ENCODE measurements at places on chromosomes 12 and 14.

DNA sequence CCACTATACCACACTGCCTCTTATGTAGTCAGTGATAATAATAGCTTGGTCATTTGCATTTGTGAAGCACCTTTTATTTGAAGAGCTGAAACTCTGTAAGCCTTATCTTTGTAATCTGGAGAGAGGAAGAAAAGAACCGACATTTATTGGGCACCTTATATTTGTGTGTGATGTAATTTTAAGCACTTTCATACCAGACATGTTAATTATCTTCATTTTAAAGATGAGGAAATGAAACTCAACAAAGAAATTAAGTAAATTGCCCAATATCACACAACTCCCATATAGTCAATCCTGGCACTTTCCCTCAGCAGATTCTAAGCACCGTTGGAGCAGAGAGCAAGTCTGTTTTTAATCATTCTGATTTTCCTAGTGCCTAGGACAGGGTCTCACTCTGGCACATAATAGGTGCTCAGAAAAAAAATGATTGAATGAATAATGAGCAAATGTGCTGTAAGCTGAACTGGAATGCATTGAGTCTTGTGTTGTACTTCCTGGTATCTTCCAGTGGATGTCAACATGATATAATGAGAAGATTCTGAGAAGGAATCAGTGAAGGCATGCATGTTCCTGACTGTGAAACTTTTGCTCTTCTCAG, 418.9 kb downstream of the ZFP36L1 start:
- no peak for DNase-seq

DNA sequence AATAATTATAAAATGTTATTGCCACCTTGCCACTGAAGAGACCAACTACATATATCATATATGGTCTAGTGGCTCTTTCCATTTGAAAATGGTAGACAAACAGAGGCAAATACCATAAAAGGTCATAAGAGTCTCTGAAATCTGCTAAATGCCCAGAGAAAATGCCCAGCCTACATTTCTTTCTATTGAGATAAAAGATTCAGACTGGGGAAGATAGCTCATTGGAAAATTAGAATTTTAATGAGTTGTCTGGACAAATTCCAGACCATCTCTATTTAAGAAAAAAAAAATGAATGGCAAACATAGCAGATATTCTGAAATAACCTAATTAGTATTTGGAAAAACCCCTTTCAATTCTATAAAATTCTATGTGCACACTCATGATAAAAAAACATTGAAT, 79.9 kb upstream of the BBS10 start:
- DNase-seq, result no peak

GRCh38 chr14:37171678-37172023, 755 bp downstream of the SLC25A21 start:
- no peak for DNase-seq

DNA sequence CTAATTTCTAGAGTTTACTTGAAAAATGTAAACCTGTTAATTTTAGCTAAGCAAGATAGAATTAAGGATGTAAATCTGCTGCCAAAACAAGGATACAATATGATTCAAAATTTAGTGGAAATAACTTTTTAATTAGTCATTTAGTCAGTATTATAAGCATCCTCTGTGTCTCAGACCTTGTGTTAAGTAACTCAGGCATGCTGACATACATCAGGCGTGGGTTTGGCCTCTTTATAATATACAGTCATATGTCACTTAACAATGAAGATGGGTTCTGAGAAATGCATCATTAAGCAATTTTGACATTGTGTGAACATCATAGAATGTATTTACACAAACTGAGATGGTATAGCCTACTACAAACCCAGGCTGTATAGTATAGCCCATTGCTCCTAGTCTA, 386.9 kb downstream of the ZFP36L1 start:
- DNase-seq, result no peak

DNA sequence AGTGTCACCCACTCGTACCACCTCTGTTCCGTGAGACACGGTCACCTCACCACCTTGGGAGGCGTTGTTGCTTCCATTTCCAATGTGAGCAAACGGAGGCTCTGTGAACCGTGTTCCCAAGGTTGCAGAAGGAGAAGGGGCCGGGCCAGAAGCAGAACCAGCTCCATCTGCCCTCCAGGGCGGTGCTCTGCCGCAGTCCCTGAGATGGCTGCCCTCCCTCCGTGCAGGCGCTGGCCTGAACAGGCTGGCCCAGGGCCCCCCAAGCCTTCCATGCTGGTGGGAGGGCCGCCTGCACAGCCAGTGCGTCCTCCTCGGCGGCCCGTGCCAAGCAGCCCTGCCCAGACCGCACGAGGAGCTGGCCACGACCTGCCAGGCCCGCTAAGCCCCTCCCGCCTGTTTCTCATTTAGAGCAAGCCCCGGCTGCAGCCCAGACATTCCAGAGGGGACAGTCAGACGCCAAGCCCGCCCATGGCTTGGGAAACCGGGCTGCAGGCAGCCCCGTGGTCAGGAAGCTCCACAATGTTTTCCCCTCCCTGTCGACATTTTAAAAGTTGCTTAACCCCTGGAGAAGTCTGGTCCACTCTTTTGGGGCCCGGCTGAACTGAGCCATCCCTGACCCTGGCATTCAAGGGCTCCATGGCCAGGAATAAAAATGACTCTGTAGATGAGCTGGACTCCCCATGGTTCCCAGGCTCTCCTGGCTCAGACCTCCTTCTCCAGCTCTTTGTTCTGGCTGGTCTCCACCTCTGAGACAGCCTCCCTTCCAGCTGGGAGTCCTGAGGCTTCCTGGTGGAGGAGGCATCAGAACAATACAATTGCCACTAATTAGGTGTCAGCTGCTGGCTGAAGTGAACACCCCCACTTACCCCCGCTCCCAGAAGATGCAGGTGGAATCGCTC, 236.0 kb downstream of the BCL11B start:
- DNase-seq, result peak; percentile 97

- no peak for DNase-seq
Measured at GRCh38 chr14:79370969-79371368, 840.3 kb downstream of the DIO2 start.

- DNase-seq, result no peak
Measured at GRCh38 chr14:64026600-64026999, 173.8 kb downstream of the SYNE2 start.

DNA sequence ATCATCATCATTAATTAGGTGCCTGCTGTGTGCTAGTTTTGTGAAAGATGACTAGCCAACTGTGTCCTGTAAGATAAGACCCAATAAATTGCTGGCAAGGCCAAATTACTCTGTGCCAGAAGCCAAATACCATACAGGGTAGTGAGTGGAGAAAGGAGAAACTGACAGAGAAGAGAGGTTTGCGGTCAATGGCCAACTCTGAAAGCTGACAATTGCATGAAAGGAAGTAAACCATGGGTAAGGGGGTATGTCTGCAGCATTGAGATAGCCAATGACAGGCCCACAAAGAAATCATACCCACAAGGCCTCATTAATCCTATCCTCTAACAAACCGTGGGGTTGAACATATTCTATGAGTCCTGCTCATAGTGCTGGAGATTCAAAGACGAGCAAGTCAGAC, 236.6 kb upstream of the CCDC196 start:
- no peak for DNase-seq

DNA sequence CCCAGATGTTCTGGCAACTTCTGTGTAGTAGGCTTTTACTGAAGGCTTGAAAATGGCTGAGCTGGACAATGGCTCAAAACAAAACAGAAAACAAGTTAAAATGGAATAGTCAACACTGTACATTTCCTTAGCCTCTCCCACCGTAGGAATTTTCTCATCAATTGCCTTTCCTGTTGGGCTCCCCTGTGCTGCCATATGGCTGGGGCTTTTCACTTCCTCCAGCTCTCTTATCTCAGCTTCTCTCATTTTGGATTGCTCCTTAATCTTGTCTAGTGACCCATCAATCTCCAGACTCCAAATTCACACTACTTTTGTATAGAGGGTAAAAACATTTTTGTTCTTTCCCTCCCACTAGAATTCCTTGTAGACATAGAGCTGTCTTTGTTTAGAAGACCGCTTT, 50.4 kb upstream of the RPH3A start:
- no peak for DNase-seq

DNA sequence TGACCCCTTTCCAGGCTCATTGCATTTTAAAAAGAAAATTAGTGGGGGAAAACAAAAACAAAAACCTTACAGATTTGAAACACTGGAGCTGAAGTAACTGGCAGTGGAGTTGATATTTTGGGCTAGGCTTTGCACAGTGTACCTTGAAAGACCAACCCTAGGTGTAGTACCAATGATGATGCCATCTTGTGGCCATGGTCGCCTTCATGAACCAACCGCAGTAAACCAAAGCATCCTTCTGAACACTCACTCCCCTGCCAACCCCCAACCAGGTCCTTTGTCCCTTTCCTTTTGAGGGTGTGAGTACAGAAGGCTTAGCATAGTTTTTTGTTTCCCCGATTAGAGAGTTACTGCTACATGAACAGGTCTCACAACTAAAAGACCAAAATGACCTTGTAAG, 5.9 kb downstream of the TOMM20L start:
- no peak for DNase-seq

DNA sequence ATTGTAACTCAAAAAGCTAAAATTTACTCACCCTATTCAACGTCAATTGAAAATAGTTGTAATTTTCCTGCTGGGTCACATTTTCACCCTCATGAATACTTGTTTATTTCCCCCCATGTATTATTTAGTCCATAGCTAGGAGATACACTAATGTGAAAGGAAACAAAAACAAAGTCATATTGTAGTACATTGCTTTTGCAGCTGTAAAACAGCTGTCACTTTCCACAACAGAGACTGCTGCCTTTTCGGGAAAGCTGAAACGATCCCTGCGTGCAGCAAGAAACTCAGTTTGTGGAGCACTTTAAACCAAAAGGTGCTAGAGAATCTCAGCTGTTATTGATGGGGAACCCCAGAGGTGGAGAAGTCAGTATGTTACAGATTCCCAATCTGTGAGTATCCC, 4.3 kb downstream of the RACGAP1 start:
- DNase-seq, result no peak

DNA sequence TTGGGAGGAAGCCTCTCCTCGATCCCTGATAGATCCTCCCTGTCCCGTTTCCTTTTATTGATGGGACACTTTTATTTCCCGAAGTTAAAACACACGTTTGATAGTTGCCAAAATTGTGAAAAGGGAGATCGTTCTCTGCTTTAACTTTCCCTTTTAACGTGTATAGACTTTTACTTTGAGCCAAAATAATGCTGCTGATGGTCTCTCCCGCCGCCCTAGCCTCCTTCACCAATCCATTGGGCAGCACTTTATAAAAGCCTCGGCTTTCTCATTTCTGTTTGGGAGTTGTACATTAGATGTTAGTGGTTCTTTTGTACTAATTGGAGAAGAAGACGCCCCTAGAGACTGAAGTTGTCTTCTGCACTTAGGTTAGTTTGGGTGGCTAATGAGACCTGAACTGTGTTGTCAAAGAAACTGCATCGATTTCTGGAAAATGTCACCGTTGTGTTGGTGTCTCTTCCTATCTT, 1.4 kb downstream of the TMTC2 start:
- DNase-seq, result no peak

GRCh38 chr12:120685522-120685921, 1.4 kb upstream of the MLEC start:
- DNase-seq, result no peak

DNA sequence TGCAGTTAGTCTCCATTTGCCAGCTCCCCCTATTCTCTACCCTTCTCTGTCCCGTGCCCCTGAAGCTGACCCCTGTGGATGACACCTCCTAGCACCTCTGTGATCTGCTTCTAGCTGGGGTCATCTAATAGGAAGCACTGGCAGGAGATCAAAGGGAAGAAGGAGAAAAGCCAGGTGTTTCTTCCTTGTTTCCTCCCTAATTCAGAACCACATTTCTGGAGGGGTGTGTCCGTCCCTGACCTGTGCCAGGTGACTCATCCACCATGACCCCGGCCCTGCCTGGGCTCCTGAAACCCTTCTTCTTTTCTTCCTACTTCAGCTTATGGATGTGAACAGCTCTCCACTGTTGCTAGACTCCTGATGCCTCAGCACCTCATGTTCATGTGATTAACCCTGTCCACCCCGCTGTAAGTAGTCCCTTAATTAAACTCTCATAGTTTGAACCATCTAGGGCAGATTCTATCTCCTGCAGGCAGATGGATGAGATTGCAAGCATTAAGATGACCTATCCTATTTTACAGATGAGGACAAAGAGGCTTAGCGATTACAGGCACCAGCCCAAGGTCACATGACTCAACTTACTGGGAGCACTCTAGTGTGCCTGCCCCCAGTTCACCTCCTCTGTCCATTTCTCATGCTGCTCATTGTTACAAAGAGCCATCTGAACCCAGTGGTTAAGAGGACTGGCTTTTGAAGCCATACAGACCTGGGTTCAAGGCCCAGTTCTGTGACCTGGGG, 770.5 kb downstream of the MED13L start:
- peak; percentile 13 for DNase-seq

DNA sequence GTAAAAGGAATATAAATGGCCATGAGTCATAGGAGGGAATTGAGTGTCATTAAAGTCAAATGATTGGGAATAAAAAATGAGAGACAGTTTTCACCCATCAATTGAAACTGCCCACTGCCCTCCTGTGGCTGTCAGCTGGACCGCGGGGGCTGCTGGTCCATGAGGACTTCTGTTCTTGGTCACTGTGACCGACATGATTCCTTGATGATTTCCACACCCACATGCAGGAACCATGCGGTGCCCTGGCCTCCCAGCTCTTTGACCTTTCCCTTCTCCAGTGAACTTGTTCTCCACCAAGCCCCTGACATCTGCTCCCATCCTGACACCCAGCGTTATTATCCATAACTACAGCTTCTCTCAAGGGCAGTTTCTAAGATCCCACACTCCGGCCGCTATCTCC, 48.4 kb downstream of the C12orf75 start:
- no peak for DNase-seq

DNA sequence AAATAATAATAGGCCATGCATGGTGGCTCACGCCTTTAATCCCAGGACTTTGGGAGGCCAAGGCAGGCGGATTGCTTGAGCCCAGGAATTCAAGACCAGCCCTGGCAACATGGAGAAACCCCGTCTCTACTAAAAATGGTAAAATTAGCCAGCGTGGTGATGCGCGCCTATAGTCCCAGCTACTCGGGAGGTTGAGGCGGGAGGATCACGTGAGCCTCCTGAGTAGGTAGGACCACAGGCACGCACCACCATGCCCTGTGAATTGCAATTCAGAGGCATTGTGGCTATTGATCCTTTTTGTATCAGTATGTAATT, 2.3 kb downstream of the ARHGDIB start:
- DNase-seq, result no peak

GRCh38 chr14:28759653-28760313, 6.8 kb upstream of the FOXG1 start:
- DNase-seq, result no peak

DNA sequence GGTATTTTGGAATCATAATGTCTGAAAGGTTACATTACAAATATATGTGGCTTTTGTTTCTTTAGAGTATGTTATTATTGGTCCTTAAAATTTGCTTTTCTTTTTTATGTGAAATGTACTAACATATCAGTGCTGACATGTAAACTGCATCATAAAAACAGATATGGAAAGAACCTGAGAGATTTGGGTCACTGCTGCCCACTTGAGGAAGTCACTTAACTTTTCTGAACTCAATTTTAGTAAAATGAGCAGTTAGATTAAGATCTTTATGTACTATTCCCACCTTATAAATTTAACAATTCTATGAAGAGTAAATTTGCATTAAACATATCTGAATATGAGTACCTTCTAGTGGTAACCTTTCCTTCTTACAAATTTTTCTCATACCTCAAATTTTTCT, 7.5 kb downstream of the PTGR2 start:
- DNase-seq, result no peak
